Stimulated activated CD4-positive, alpha-beta T cell treated with anti-CD3 and anti-CD28 coated beads, Interleukin-2, amount 100 ng/mL, for 24 hours (primary cell): ENCODE measurements at places on chromosomes 5 and 9.

- DNase-seq = no peak
These were observed 153.1 kb upstream of the RAPGEF1 start for GRCh38 chr9:131892902-131893500.

DNA sequence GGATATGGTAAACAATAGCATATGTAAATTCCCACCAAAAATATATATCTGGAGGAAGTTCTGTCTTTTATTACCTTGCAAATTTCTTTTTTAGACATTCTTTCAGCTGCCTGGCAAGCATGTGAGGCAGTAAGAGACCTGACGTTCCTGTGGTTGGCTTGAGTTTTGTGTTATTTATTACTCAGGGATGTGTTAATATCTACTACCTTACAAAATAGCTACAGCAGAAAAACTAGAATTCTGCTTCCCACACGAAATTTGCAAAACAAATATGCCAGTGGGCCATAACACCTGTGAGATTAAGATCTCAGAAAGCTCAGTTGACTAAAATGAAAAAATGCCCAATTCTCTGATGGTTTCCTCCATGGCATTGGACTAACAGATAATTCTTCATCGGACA lies 274.2 kb downstream of the TMEM167A start:
- DNase-seq = no peak

DNA sequence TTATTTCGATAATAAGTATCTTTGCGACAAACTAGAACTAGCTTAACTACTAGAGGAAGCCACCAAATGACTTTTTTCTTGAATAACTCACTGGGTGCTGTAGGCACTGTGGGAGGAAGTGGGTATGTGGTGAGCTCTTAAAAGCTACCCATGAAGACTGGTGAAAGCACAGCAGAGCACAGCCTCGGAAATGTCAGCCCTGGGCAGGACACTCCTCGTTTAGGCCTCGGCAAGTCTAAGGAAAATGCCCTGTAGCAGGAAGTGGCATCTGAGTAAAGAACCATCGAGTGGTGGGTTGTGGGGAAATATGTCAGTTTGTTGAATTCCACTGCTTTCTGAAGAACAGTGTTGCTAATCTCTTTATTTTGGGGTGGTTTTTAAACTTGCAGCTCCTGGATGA lies 44.0 kb upstream of the NCS1 start:
- peak; percentile 65 for DNase-seq

- no peak for DNase-seq
These were observed 129.2 kb downstream of the LHFPL2 start for GRCh38 chr5:78519198-78519941.

DNA sequence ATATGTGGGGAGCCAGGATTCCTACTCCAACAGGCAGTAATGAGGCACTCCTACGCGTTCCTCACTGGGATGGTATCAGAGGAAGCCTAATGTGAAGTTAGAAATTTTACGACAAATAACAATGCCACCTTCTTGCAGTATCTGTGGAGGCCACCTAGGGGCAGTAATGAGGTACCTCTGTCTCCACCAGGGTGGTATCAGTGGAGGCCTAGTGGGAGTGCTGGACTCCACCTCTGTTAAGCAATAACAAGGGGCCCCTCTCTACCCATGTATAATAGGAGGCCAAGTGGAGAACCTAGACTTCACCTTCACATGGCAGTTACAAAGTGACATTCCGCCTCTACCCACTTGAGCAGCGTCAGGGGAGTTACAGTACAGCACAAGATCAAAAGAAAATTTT lies 147.9 kb downstream of the PLPPR1 start:
- no peak for DNase-seq

DNA sequence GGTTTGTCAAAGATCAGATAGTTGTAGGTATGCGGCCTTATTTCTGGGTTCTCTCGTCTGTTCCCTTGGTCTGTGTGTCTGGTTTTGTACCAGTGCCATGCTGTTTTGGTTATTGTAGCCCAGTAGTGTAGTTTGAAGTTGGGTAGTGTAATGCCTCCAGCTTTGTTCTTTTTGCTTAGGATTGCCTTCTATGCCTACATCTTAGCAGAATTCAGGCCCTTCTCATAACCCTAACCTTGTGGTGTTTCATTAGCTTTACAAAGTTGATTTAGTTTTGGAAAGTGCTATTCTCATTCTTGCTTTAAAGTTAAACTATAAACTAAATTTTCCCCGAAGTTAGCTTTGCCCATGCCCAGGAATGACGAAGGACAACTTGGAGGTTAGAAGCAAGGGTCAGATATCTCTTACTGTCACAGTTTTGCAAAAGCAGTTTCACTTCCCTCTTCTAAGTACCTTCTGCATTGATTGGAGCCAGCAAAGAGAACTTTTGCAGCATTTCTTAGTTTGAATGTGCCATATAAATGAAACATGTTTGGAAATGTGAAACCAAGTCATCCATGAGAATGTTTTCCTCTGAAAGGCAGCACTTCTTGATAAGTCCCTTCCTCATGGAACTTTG lies 274.3 kb upstream of the DMRT1 start:
- DNase-seq = no peak

DNA sequence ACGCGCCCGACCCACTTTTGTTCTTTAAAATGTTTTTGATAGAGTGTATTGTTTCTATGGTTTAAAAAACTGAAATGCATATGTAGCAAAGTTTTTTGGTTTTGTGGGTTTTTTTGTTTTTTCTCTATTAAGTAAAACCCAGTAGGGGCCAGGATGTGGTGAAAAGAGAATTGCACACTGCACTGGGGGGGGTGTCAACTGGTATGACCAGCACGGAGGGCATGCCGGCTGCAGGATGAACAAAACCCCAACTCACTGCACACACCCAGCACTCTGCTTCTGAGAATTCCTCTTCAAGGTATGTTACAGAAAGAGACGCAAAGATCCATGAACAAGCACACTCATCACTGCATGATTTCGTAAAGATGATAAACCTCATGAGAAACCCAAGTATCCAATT lies 75.0 kb downstream of the STK10 start:
- DNase-seq = peak; percentile 70

DNA sequence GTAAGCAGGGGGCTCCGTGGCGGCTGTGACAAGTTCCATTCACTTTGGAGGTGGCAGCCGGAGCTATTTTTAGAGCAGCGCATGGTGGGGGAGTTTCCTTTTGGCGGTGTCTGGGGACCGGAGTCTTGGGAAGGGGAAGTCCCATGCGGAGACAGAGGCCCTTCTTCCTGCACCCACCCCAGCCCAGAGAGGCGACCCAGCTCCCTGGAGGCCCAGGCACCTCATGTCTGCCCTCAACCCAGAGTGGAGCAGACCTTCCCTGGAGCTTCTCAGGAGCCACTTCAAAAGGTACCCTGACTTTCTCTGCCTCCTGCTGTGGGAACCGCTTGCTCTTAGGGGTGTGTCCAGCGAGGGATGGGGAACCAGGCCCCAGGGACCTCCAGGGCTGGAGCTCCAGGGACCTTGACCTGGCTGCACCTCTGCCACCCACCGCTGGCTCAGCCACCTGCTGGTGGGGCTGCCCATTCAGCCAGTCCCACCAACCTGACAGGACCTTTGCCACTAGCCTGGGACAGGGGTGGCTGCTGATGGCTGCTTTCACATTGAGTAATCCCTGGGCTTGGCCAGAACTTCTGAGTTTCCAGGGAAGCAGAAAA lies 34.1 kb downstream of the NEK6 start:
- DNase-seq = peak; percentile 64

- DNase-seq = no peak
These were observed 381 bp downstream of the MED22 start for GRCh38 chr9:133347515-133347984.
